ENCODE measurements at places on chromosomes 12 and 14. TPM values are rescaled to one million over a fixed set of nuclear protein-coding genes. Genes with fewer than 3 reads are reported as not detected.

- H3K4me1 ChIP-seq = no peaks in the 10 kb centered on the region
- no peaks in the 10 kb centered on the region for H3K36me3 ChIP-seq
- H3K27ac ChIP-seq = no peak overlapping the region
- no peak overlapping the region for H3K4me3 ChIP-seq
- no peaks in the 10 kb centered on the region for H3K27me3 ChIP-seq
These were observed 83.1 kb downstream of the KCNMB4 start for GRCh38 chr12:70449074-70449752.

The ANKRD13A gene
- total RNA-seq = 91.3 TPM

DNA sequence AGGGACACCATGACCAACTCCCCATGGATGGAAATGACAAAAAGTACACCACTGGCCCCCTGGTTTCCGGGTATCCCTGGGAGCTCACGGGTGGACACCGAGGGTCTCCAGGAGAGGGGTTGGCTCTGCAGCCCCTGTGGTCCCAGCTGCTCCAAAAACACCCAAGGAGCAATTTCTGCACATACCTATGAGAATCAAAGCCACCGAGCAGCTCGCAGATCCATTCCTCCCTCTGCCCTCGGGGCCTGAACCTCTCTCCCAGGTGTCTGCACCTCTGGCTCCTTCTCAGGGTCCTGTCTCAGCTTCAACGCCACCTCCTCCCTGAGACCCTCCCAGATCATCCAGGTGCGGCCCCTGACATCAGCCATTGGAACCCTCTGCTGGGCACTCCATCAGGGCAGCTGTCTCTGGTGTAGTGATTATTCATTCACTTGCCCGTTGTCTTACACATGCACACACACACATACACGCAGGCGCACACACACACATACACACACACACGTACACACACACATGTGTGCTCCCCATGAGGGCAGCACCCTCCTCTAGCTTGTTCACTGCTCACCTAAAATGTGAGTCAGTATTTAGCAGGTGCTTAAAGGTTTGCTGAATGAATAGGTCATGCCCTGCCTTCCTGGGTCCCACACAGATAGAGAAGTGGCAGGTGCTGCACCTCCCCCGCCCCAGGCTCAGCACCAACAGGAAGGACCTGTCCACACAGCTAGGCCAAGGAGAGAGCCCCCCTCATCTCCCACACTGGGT, 5.9 kb downstream of the RIMBP2 start:
- peaks cover 11% of the 10 kb centered on the region for H3K27me3 ChIP-seq
- DNase-seq = no peak
- H3K4me3 ChIP-seq = no peak overlapping the region
- H3K36me3 ChIP-seq = no peaks in the 10 kb centered on the region
- peaks cover 19% of the 10 kb centered on the region for H3K4me1 ChIP-seq

- DNase-seq = no peak
- peak overlapping the region; percentile 52 for H3K27ac ChIP-seq
- H3K27me3 ChIP-seq = no peaks in the 10 kb centered on the region
- H3K4me3 ChIP-seq = no peak overlapping the region
- H3K36me3 ChIP-seq = no peaks in the 10 kb centered on the region
These were observed 342.7 kb downstream of the CACNA1C start for GRCh38 chr12:2395354-2395977.

The RIPK3 gene
- 5.8 TPM for total RNA-seq

GRCh38 chr12:40614923-40615322, 77.3 kb upstream of the CNTN1 start:
- no peak overlapping the region for H3K27ac ChIP-seq
- H3K4me3 ChIP-seq = no peak overlapping the region
- no peaks in the 10 kb centered on the region for H3K27me3 ChIP-seq
- DNase-seq = no peak

DNA sequence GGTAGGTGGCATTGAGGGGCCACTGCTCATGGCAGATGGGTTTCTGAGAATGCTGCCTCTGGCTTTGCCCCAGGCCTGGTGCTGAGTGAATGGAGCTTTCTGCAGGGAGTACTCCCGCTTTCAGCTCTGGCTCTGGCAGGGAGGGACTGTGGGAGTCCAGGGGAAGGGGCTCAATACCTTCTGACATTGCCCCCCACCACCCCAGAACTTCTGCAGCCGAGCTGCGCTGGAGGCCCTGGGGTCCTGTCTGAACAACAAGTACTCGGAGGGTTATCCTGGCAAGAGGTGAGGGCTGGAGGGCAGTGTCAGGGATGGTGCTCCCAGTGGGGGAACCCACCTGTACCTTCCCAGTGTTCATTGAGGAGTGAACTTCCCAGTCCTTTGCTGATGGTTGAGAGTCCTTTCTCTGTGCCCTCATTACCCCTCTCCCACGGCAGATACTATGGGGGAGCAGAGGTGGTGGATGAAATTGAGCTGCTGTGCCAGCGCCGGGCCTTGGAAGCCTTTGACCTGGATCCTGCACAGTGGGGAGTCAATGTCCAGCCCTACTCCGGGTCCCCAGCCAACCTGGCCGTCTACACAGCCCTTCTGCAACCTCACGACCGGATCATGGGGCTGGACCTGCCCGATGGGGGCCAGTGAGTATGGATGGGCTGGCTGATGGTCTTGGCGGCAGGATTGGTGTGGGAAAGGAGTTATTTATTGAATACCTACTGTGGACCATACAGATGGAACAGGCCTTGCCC, 1.9 kb downstream of the SHMT2 start:
- no peak overlapping the region for H3K27ac ChIP-seq
- no peak for DNase-seq
- H3K4me3 ChIP-seq = no peak overlapping the region
- peaks cover 21% of the 10 kb centered on the region for H3K4me1 ChIP-seq
- peaks cover 8% of the 10 kb centered on the region for H3K27me3 ChIP-seq

- H3K27me3 ChIP-seq = peaks cover 24% of the 10 kb centered on the region
- DNase-seq = no peak
- H3K36me3 ChIP-seq = no peaks in the 10 kb centered on the region
- H3K27ac ChIP-seq = no peak overlapping the region
- H3K4me1 ChIP-seq = peaks cover 6% of the 10 kb centered on the region
These were observed 40.2 kb downstream of the PAH start for GRCh38 chr12:102876883-102877282.

GRCh38 chr14:93732524-93732923, 55.8 kb downstream of the PRIMA1 start:
- no peak overlapping the region for H3K4me3 ChIP-seq
- no peaks in the 10 kb centered on the region for H3K27me3 ChIP-seq
- no peak for DNase-seq
- H3K27ac ChIP-seq = no peak overlapping the region
- no peaks in the 10 kb centered on the region for H3K4me1 ChIP-seq

- peaks cover 47% of the 10 kb centered on the region for H3K4me1 ChIP-seq
- no peak for DNase-seq
- peak overlapping the region; percentile 48 for H3K27ac ChIP-seq
- peaks cover 35% of the 10 kb centered on the region for H3K27me3 ChIP-seq
- no peaks in the 10 kb centered on the region for H3K36me3 ChIP-seq
- no peak overlapping the region for H3K4me3 ChIP-seq
These were observed 16.5 kb downstream of the KRT7 start for GRCh38 chr12:52249511-52250047.

The ATP2A2 gene
- 170 TPM for total RNA-seq

GRCh38 chr12:69602954-69603353, 7.8 kb downstream of the LRRC10 start:
- H3K4me3 ChIP-seq = no peak overlapping the region
- H3K27me3 ChIP-seq = no peaks in the 10 kb centered on the region
- no peaks in the 10 kb centered on the region for H3K4me1 ChIP-seq
- peaks cover 53% of the 10 kb centered on the region for H3K36me3 ChIP-seq
- H3K27ac ChIP-seq = no peak overlapping the region
